ENCODE measurements at places on chromosomes 1 and 21. TPM values are rescaled to one million over a fixed set of nuclear protein-coding genes. Genes with fewer than 3 reads are reported as not detected.

The NVL gene
- 47.6 TPM for total RNA-seq

The S100B gene
- total RNA-seq, result not detected

The SLC2A5 gene
- total RNA-seq, result not detected

GRCh38 chr1:155178441-155179111, 4.9 kb downstream of the TRIM46 start:
- DNase-seq, result no peak

The PRMT2 gene
- total RNA-seq, result 55.7 TPM

DNA sequence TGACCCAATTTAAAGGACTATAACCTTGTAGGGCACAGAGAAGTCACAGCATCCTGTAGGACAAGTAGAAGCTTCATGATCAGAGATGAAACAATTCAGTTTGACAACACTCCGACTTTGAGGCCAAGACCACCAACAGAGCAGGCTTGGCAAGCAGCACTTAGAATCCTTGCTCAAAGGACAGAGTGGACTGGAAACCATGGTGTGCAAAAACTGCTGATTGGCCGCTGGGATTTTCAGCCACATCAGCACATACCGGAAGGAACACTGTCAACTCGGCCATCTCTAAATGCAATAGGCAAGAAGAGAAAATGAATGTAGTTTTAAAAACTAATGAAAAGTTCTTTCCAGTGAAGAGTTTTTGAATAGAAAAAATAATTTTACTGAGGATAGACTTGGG, 92.0 kb upstream of the PRMT6 start:
- no peak for DNase-seq

The CSF3R gene
- total RNA-seq, result 0.24 TPM

The ANGPTL3 gene
- not detected for total RNA-seq

DNA sequence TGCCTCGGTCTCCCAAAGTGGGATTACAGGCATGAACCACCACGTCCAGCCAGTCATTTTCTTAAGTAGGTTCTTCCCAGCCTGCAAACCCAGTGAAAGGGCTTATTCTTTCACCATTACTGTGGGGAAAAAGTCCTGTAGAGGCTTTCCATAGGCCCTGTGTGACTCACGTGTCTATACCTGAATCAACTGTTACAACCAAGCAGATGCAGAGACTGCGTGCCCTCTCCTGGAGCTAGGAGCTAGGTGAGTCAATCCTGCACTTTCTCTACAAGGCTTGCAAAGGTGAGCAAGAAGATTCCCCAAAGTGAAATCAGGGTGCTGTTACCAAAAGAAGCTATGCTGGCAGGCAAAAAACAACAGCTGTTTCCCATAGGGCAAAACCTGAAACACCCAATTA, 13.8 kb upstream of the MPZL1 start:
- no peak for DNase-seq

GRCh38 chr1:53669621-53670191, 69.3 kb downstream of the GLIS1 start:
- DNase-seq, result no peak

The AMY1A gene
- total RNA-seq, result not detected

The FAM177B gene
- not detected for total RNA-seq

DNA sequence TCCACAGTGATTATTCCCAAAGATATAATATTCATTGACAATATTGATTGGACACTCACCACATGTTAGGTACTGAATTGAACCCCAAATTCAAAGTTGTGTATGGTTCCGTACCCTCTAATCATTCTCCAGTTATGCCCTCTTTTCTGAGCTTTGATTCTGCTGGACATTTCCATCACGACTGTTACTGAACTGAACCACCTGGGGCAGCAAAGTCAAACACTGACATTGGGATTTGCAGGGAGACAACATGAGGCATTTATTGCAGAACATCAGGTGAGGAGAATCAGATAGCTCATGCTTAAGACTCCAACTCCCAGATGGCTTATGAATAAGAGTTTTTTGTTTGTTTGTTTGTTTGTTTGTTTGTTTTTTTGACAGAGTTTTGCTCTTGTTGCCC, 420.9 kb downstream of the DISC1 start:
- DNase-seq, result no peak

DNA sequence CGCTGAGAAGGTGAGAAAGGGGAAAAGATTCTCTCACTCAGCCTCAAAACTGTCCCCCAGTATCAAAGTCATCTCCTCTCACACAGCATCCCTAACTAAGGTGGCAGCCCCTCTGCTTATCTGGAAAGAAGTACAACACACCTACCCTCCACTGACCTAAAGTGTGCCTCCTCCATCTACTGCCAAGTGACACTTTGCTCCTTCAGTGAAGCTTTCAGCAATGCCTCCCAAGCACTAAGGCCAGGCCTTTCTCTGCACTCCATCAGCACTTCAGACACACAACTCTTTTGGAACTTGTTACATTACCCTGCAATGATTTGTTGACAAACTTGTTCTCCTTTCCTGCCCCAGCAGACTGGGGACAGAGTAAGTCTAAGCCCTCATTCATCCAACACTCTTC, 1.4 kb downstream of the SH3BP5L start:
- no peak for DNase-seq

GRCh38 chr21:44427241-44428120, 27.8 kb upstream of the LRRC3 start:
- no peak for DNase-seq

- DNase-seq, result no peak
Measured at GRCh38 chr1:241292973-241293372, 64.0 kb downstream of the RGS7 start.

The HNRNPU gene
- total RNA-seq, result 573 TPM

DNA sequence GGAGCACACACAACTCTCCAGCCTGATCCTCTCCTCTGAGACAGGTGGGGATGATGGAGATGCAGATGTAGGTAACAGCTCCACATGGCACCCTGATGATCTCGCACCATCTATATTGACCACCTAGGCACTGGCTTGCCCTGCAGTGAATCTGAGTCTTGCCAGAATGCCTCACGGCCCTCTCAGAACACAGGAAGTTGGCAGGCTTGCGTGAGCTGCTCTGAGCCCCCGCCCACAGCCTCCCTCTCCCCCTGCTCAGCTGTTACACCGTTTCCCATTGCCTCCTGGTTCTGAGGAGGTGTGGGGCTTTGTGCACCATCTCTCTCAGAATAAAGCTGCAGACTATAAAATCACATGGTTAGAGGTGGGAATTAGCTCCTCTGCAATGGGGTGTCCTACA, 48.0 kb downstream of the URB2 start:
- no peak for DNase-seq

Measured in activated T-helper 1 cell treated with anti-CD3 and anti-CD28 coated beads, Interleukin-12 subunit alpha, Interleukin-12 subunit beta, Interleukin-2, Interleukin-4 antibody, amounts not matched to agents 30 ng/mL and 10 ng/mL and 1 ng/mL, durations not matched to agents 14 hours and 24 hours and 36 hours (primary cell).